ENCODE measurements at places on chromosomes 12 and 14.
A peak's percentile ranks its signal among the peaks of the same experiment; 100 is the strongest.

GRCh38 chr12:30631740-30632139 is 63.9 kb downstream of the IPO8 start:
- DNase-seq, result peak; percentile 13

- no peak for DNase-seq
Measured at GRCh38 chr12:109343677-109344076, 4.0 kb upstream of the MYO1H start.

DNA sequence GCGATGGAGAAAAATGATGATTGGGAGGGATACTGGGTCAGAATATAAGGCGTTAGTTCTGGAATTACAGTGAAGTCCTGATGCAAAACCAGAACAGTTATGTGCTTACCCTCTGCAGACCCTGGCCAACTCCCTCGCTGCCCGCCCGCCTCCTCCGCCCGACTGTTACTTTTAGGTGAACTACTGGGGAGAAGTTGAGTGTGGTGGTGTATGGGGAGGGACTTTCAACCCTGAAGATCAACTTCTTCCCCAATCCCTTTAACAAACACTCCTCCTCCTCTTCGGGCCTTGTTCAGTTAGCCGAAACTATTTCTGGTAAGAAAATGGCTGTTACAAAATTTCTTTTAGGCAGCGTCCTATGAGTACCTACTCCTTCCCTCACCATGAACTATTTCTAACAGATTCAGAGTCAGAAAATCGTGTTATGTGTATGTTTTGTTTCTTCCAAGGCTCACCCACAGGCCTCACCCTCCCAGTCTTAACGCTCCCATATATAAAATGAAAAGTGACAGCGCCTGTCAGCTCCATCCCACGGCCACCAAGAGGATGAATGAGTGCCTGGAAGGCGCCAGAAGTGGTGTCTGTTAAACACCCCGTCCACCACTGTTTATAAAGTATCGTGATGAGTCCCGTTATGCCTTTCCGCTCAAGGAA is 1.3 kb downstream of the FBXO33 start:
- no peak for DNase-seq

GRCh38 chr14:81605660-81606059 is 72.0 kb upstream of the SEL1L start:
- peak; percentile 34 for DNase-seq

DNA sequence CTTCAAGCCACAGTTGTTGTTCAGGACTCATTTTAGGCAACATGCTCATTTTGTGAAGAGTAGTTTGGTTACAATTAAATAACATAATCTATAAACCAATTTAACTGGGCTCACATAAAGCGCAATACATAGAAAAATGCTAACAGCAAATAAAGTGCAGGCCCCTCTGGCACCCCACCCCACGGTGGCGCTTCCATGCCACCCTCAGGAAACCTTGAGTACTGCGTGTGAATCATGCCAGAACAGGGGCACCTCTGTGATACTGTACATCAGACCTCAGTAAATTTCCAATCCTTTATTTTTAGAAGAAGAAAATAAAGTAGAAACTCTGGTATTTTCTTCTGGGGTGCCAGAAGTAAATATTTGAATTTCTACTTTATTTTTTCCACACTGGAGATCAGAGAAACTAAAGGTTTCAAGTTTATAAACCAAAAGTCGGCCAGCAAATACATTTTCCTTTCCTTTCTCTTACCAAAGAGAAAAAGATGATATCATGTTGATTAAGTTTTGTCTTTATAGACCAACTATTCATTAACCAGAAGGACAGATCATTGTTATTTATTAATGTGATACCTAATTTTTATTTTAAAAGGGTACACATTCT is 316.8 kb downstream of the PAWR start:
- no peak for DNase-seq

- no peak for DNase-seq
Measured at GRCh38 chr12:89029961-89030360, 322.3 kb downstream of the DUSP6 start.

GRCh38 chr12:121543786-121544185 is 37.0 kb downstream of the KDM2B start:
- no peak for DNase-seq

Measured in DMS 273 treated with DMSO at 0.1 percent for 48 hours (cell line).